ENCODE measurements at places on chromosomes 16 and 17. TPM values are rescaled to one million over a fixed set of nuclear protein-coding genes. Genes with fewer than 3 reads are reported as not detected.
A peak's percentile ranks its signal among the peaks of the same experiment; 100 is the strongest.

The NOTUM gene
- 4.0 TPM for total RNA-seq

DNA sequence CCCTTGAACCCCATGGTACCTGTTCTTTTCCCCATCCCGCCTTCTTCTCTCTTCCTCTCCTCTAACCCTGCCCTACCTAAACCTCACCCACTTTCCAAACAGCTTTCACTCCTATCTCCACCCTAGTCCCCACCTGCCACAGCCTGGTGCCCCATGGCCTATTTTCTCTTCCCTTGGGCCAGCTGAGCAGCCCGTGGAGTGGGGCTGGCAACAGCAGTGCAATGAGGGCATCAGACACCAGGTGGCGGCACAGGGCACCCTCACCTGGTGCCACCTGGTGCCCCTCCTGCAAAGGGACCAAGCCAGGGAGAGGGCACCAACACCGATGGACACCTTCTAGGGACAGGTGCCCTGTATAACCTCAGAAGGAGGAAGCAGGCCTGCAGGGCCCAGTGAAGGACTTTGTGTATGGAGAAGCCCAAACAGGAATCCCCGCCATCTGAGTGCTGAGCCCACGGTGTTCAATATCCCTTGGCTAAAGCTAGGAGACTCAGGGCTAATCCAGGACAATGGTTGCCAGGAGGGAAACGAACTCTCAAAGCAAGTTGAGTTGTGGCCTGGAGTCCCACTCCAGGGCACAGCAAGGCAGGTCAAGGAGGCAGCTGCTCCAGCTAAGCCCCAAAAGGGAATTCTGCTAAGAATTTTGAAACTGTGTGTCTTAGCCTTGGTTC, 4.0 kb upstream of the ABCC3 start:
- peak; percentile 76 for DNase-seq

GRCh38 chr16:14409563-14409962, 220.5 kb downstream of the PARN start:
- DNase-seq = peak; percentile 55

DNA sequence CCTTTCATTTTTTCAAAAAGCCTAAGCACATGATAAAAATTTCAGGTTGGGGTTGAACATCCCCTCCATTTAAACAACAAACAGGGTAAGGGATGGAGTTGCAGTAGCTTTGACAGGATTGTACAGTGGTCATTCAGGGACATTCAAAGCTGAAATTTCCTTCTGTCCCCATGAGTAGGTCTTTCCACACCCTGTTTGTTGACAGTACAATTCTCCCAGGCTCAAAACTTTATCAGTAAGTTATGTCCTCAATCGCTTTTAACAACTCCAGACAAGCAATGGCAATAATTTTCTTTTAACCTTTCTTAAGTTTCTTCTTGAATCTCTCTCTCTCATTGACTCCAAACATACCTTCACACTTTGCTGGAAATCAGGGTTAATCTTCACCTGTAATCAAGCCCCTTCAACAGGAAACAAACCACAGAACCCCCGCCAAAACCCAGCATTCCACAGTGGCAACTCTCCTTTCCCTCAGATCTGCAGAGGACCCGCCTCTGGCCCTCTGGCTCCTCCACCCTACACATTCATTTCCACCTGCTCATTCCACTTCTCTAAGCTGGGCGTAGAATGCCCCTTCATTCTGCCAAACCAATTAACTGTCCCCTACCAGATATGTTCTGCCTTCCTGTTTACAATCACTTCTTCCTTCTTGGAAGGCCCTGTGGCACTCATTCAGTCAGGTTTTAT, 20.7 kb downstream of the TXNDC11 start:
- no peak for DNase-seq

Data from ureter (tissue), 1 donor.